Body of pancreas (tissue), 4 donors: ENCODE measurements at places on chromosomes 6 and 20.

DNA sequence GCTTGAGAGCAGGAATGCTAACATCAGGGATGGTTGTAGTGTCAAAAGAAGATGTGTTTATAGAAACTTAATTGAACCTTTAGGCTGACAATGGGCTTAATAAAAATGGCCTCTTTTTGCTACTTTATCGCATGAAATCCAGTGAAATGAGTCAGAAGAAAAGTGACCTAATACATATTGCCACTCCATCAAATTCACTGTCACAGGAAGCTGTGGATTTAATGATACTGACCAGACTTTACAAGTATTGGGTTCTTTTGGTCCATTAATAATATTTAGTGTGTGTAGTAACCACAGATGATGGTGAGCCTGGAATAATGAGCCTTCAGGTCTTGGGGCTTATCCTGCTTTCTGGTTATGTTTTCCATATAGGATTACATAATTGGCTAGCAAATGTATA lies 231.8 kb upstream of the GMDS start:
- H3K4me1 ChIP-seq = no peaks in the 10 kb centered on the region
- no peaks in the 10 kb centered on the region for H3K27me3 ChIP-seq
- no peak for DNase-seq
- H3K27ac ChIP-seq = no peak overlapping the region

DNA sequence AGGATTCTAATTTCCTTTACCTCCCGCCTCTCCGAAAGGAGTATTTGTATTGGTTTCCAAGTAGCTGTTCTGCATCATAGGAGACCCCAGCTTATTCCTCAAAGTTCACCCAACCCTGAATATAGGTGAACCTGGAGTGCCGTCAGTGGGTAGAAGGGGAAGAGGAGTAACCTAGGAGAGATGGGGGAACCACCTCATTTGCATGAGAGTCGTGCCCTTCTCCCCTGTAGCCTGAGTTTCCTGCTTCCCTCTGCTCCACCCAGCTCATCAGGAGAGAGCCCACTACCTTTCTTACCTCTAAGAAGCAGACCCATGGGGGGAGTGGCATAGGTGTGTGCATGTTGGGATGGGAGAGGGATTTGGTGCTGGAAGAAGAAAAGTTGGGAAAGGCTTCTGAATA lies 17.3 kb upstream of the WFDC2 start:
- no peak for DNase-seq
- H3K27ac ChIP-seq = no peak overlapping the region
- H3K4me1 ChIP-seq = no peaks in the 10 kb centered on the region
- H3K36me3 ChIP-seq = no peaks in the 10 kb centered on the region

GRCh38 chr6:2684103-2684749 lies 66.5 kb downstream of the MYLK4 start:
- H3K27ac ChIP-seq = no peak overlapping the region
- no peak overlapping the region for H3K4me3 ChIP-seq
- no peaks in the 10 kb centered on the region for H3K4me1 ChIP-seq
- DNase-seq = no peak
- no peaks in the 10 kb centered on the region for H3K36me3 ChIP-seq
- no peaks in the 10 kb centered on the region for H3K27me3 ChIP-seq

DNA sequence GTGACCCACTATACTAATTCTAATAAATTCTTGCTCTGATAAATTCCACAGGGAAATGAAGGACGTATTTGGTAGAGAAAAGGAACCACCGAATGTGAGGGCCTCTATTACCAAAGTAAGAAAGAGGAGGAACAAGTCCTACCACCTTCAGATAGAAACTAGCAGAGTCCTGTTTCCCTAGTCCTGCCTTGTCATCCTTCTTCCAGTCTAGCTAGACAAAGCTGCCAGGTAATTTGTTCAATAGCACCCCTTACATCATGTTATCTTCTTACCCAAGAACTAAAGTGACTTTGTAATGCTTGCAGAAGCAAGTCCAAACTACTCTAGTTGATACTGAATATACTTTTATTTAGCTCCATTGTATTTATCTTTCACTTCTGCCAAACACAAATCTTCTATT lies 29.3 kb upstream of the FAM83B start:
- no peaks in the 10 kb centered on the region for H3K4me1 ChIP-seq
- DNase-seq = no peak
- no peak overlapping the region for H3K4me3 ChIP-seq
- H3K36me3 ChIP-seq = no peaks in the 10 kb centered on the region
- no peaks in the 10 kb centered on the region for H3K27me3 ChIP-seq

GRCh38 chr6:21732731-21733130 lies 139.2 kb downstream of the SOX4 start:
- H3K36me3 ChIP-seq = no peaks in the 10 kb centered on the region
- no peak overlapping the region for H3K27ac ChIP-seq
- no peak for DNase-seq

DNA sequence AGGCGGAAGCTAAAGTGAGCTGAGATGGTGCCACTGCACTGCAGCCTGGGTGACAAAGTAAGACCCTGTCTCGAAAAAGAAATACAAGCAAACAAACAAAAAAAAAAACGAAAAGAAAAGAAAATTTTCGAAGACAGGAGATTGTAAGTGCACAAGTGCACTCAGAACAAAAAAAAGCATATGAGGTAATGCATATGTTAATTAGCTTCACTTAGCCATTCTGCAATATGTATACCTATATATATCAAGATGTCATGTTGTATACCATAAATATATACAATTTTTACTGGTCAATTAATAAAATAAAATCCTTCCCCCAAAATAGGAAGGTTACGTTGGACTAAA lies 127.5 kb downstream of the RIN2 start:
- no peaks in the 10 kb centered on the region for H3K27me3 ChIP-seq
- peaks cover 45% of the 10 kb centered on the region for H3K4me1 ChIP-seq
- H3K27ac ChIP-seq = peak overlapping the region; percentile 76
- no peaks in the 10 kb centered on the region for H3K36me3 ChIP-seq

DNA sequence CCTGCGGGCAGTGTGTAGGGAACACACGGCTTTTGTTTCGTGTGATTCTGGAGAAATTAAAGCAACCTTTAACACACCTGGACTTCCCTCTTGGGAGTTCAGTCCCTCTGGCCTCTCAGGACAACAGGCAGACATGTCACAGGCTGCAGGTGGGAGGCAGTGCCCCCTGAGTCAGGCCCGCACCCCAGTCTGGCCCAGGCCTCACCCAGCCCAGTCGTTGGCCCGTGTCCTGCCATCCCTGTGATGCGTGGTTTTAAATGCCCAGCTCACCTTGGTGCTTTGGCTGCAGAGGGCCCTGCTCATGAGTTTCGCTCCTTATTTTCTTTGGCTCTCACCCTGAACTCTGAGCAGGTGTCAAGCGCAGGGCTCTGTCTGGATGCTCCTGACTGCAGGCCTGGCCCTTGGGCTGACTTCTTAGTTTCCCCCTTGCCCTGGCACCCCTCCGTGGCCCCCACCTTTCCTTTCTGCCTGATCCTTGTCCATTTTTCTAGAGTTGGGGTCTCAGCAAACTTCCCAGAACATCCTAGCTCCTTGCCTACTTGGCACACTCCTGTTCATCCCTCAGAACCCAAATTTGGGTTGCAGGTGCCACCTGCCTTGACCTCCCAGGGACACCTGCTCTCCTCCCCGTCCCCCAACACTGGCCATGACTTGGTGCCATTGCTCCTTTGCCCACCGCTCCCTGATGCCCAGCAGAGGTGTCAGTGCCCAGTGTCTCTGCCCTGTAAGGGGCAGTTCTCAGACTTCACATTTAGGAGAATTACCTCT lies 2.2 kb upstream of the CABLES2 start:
- H3K4me3 ChIP-seq = no peak overlapping the region
- H3K4me1 ChIP-seq = peaks cover 46% of the 10 kb centered on the region
- no peaks in the 10 kb centered on the region for H3K27me3 ChIP-seq
- no peak overlapping the region for H3K27ac ChIP-seq
